ENCODE measurements at places on chromosomes 2 and 18.

- no peak for DNase-seq
Observed at GRCh38 chr2:45168711-45169338, 159.6 kb upstream of the SIX2 start.

GRCh38 chr18:48446582-48447225 is 37.5 kb upstream of the ZBTB7C start:
- peak; percentile 66 for DNase-seq

DNA sequence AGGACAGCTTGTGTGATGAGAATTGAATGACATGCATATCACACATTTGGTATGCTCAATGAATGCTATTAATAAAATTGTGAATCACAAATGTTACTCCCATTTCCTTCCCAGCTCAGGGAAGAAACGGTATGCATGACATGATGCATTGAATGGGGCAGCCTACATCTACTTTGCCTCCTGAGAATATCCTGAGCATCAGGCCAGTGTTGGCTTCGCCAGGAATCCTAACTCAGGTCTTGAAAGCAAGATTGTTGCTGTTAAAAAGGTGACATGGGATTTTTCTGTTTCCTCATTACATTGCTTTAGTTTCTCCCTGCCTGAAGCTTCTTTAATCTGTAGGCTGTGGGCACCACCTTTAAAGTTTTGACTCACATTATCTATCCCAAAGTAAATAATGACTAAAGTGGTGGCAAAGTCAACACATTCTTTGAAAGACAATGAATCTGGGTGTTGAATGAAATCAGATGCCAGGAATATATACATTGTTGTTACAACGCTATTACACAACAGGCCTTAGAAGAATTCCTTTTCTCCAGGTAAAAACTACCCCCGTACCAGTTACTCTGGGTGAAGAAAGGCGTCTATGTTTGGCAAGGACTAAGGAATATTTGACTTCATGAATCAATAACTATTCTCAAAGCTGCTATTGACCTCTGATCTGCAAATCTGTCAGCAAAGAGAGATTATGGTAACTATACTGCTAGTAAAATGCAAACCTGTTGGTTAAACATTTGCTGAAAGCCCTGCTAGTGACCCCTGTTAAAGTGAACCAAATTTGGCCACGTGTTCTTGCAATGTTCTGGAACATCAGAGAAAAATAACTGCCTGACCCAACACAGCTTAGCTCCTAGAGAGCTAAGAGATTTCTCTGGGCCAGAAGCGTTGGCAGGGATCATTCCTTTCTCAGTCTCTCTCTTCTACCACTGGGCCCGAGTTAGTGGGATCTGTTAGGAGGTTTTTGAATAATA is 30.5 kb upstream of the NEDD4L start:
- no peak for DNase-seq

- DNase-seq = peak; percentile 40
Observed at GRCh38 chr18:44679914-44680272, 795 bp upstream of the SETBP1 start.

GRCh38 chr18:42287047-42287446 is 332.0 kb downstream of the PIK3C3 start:
- DNase-seq = no peak

DNA sequence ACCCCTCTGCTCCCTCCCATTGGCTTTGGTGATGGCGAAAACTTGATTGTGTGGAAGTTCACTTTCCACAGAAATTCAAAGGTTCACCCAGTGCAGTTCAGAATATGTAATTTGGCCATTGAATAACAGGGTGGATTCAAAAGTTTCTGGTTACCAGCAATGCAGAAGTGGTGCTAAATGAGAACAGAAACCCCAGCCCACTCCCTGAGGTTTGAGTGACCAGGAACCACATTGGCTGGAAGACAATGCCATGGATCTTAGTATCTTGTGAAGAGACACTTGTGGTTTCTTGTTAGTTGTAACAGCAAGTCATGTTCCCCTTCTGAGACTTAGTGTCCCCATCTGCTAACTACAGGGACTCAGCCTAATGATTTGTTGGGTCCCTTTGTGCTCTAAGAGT is 49.8 kb downstream of the QPCT start:
- DNase-seq = no peak

GRCh38 chr2:68196120-68196716 is 38.5 kb downstream of the PNO1 start:
- DNase-seq = peak; percentile 81

- no peak for DNase-seq
Observed at GRCh38 chr2:209074711-209075110, 349.1 kb upstream of the MAP2 start.

GRCh38 chr2:6314218-6314960 is 551.3 kb downstream of the CMPK2 start:
- DNase-seq = no peak

DNA sequence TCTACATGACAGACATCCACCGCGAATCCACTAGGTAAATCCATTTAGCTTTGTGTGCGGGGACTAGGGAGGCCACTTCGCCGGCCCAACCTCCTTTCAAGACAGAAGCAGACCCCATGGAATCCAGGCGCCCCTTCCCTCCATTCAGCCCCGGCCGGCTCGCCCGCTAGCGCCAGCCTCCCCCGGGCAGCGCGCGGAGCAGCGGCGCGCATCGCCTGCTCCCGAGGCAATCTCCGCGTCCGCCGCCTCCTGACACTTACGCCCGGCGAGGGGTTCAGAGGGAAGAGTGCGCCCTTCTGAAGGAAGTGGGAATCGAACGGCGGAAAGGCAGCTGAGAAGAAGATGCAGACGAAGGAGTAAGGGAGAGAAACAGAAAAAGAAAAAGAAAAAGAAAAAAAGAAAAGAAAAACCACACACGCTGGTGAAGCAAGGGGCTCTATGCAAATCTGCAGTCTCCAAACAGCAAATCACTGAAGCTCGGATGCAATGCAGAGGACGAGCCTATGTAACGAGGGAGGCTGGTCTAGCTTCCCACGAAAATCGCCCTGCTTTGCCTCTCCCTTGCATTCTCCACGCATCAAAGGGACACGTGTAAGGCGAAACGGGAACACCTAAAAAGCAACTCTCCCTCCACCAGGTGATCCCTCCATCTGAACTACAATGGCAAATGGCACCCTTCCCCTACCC is 684.4 kb downstream of the NRXN1 start:
- no peak for DNase-seq
